ENCODE measurements at places on chromosomes 16 and 17.

GRCh38 chr17:8799570-8800212, 526 bp upstream of the MFSD6L start:
- DNase-seq, result no peak

- no peak for DNase-seq
Observed at GRCh38 chr16:47017636-47018035, 44.2 kb upstream of the DNAJA2 start.

DNA sequence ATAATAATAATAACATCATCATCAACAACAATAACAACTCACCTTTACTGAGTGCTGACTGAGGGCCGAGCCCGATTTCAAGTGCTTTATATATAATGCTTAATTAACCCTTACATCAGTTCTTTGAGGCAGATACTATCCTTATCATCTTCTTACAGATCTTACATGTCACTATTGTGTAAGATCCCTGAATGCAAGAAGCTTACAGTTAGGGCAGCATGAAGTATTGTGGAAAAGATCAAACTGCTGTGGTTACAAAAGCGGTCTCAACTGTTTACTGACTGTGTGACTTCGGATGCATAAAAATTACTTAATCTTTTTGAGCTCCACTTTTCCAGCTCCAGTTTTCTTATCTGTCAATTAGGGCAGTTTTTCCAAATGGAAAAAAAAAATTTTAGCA, 3.3 kb downstream of the VAT1 start:
- no peak for DNase-seq

DNA sequence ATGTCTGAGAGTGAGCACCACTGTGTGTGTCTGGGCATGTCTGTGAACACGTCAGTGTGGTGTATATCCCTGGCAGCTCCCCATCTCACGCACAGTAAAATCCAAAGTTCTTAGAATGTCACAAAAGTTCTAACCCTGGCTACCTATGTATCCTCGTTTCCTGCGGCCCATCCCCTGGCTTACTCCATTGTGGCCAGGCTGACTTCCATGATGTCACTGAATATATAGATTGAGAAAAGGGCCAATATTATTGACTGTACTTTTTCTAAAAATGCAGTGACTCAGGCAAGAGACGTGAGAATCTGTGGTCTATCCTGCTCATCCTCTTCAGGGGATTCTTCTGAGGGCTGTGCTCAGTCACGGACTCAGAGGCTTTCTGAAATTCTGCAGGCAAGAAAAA, 963 bp upstream of the METTL22 start:
- no peak for DNase-seq

- no peak for DNase-seq
Observed at GRCh38 chr17:57505841-57506773, 239.0 kb downstream of the CCDC182 start.

DNA sequence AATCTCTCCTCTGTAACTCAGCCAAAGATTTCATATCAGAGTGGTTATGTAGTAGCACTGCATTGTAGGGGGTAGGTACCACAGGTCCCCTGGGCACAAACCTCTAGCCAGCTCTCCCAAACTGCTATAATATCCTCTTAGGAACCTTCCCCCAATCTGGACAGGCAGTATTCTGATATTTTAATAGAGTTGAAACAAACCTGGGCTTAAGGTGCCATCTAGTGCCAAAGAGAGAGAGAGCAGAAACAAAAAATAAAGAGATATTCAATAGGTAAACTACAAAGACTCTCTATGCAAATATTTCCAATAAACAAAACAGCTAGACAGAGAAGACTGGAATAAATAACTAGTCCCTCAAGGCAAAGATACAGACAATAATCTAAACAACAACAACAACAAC, 1070.0 kb downstream of the CDH11 start:
- no peak for DNase-seq

GRCh38 chr16:47928008-47928407, 227.8 kb downstream of the ABCC12 start:
- no peak for DNase-seq

- DNase-seq, result no peak
Observed at GRCh38 chr17:6670571-6670970, 19.0 kb downstream of the C17orf100 start.

Data from HEK293T (cell line).